ENCODE measurements at places on chromosomes 12 and 14. TPM values are rescaled to one million over a fixed set of nuclear protein-coding genes. Genes with fewer than 3 reads are reported as not detected.

DNA sequence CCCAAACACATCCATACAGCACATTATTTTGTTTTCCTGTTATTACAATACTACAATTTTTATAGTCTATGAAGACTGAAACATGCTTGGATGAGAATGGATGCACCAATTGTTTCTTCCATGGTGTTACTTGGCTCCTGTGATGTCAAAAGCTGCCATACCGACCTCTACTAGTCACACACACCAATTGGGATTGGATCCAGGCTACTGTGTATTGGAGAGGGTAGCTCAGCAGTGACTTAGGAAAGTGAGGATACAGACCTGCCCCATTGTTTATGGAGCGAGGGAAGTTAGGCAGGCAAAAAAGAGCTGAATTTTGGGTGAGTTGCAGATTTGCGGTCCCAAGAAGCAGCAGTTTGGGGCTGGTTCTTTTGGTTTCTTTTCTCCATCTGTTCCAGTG, 30.8 kb upstream of the AKAP6 start:
- H3K27me3 ChIP-seq, result peaks cover 6% of the 10 kb centered on the region
- no peak overlapping the region for H3K4me3 ChIP-seq
- no peak overlapping the region for H3K27ac ChIP-seq
- H3K36me3 ChIP-seq, result no peaks in the 10 kb centered on the region
- no peaks in the 10 kb centered on the region for H3K4me1 ChIP-seq

DNA sequence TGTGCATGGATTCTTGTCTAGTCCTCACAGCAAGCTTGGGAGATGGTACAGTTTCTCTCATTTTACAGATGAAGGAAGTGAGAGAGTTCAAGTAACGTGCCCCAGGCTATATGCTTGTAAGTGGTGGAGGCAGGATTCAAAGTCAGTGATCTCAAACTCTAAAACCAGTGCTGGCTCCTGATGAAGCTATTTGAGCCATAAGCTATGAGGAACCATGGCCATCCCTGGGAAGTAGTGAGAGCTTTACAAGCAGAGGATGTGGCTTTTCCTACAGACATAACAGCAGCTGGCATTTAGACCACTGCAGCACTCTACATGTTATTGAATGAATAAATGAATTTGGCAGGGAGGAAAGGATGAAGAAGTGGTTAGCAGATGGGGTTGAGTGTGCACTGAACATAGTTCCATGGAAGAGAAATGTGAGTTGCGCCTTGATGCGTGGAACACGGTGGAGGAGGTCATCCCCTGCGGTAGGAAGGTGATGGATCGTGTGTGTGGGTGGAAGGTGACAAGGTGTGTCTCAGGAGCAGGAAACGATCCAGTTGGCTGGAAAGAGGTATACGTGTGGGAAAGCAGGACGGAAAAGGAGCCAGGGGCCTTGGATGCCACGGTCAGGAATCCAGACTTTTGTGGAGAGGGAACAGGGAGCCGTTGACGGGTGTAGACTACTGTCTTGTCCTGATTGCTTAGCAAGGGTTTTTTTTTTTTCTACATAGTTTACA, 65.2 kb downstream of the RFX4 start:
- H3K4me3 ChIP-seq, result no peak overlapping the region
- no peaks in the 10 kb centered on the region for H3K36me3 ChIP-seq
- H3K27ac ChIP-seq, result no peak overlapping the region

DNA sequence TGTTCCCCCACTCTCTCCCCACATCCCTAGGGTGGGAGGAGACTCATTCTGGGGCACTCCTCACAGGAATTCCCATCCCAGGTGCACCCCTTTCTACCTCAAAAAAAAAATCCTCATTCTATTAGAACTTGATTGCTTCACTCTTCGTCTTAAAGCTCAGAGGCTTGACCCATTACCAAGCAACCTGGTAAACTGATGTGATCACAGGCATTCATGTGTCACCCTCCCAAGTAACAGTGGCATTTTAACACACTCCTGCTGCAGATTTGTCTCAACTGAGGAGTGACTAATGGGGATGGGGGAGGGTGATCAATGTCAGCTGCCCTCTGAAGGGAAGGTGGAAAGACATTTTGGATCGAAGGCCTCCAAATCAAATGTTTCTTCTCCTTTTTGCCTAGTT, 78.1 kb upstream of the PTHLH start:
- H3K27ac ChIP-seq, result no peak overlapping the region
- no peaks in the 10 kb centered on the region for H3K27me3 ChIP-seq
- H3K36me3 ChIP-seq, result peaks cover 7% of the 10 kb centered on the region

DNA sequence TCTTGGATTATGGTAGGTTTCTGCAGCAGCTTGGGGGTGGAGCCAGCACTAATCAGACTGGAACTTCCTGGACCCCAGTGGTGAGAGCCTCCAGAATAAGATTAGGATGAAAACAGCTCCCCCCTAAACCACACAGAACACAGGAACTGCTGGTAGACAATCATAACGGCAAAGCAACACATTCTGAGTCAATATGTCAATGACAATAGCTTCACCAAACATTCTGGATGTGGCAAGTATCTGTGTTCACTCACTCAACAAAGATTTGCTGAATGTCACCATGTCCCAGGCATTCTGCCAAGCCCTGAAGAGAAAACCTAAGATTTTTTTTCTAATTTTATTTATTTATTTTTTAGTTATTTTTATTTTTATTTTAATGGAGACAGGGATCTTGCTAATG, 65.2 kb downstream of the LRRC74A start:
- no peak overlapping the region for H3K27ac ChIP-seq
- no peak overlapping the region for H3K4me3 ChIP-seq
- DNase-seq, result no peak
- H3K27me3 ChIP-seq, result no peaks in the 10 kb centered on the region
- peaks cover 5% of the 10 kb centered on the region for H3K36me3 ChIP-seq
- H3K4me1 ChIP-seq, result peaks cover 13% of the 10 kb centered on the region

- H3K36me3 ChIP-seq, result peaks cover 23% of the 10 kb centered on the region
- peaks cover 19% of the 10 kb centered on the region for H3K4me1 ChIP-seq
- no peaks in the 10 kb centered on the region for H3K27me3 ChIP-seq
- H3K27ac ChIP-seq, result no peak overlapping the region
- no peak overlapping the region for H3K4me3 ChIP-seq
Observed at GRCh38 chr12:52080403-52081251, 1.1 kb downstream of the SMIM41 start.

DNA sequence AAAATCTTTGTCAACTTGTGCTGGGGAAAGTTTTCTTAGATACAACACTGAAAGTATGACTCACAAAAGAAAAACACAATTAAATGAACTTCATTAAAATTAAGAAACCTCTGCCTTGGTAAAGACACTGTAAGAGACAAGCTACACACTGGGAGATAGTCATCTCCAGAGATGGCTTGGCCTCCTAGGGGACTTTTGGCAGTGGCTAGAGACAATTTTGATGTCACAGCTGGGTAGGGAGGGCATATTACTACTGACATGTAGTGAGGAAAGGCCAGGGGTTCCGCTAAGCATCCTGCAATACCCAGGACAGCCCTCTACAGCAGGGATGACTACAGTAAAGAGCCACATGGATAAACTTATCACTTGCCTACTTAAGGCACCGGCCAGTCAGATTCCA, 8.7 kb upstream of the RNASE4 start:
- no peak overlapping the region for H3K27ac ChIP-seq
- H3K4me3 ChIP-seq, result no peak overlapping the region
- H3K27me3 ChIP-seq, result no peaks in the 10 kb centered on the region
- no peak for DNase-seq

- H3K27me3 ChIP-seq, result peaks cover 8% of the 10 kb centered on the region
- H3K27ac ChIP-seq, result no peak overlapping the region
- no peak for DNase-seq
Observed at GRCh38 chr12:130111965-130112496, 50.2 kb upstream of the FZD10 start.

- no peak overlapping the region for H3K27ac ChIP-seq
- H3K36me3 ChIP-seq, result no peaks in the 10 kb centered on the region
- H3K4me1 ChIP-seq, result peaks cover 25% of the 10 kb centered on the region
- no peak overlapping the region for H3K4me3 ChIP-seq
- H3K27me3 ChIP-seq, result no peaks in the 10 kb centered on the region
Observed at GRCh38 chr14:72451054-72451972, 442.6 kb downstream of the DPF3 start.

DNA sequence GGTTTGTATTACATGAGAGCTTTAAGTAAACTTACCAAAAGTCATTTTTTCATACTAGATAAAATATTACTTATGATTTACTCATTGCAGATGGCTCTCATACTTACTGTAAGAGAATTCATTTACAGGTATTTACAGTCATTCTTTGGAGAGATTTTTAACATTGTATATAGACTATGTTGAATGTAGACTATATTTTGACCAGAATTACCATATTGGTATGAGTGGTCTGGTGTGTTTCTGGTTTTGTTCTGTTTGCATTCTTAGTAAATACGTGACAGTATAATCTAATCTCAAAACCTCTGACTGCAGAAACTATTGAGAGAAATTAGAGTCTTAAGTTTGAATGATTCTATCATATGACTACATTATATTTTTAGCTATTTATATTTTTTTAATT, 91.1 kb downstream of the USP15 start:
- no peak for DNase-seq
- no peaks in the 10 kb centered on the region for H3K27me3 ChIP-seq
- no peak overlapping the region for H3K27ac ChIP-seq

DNA sequence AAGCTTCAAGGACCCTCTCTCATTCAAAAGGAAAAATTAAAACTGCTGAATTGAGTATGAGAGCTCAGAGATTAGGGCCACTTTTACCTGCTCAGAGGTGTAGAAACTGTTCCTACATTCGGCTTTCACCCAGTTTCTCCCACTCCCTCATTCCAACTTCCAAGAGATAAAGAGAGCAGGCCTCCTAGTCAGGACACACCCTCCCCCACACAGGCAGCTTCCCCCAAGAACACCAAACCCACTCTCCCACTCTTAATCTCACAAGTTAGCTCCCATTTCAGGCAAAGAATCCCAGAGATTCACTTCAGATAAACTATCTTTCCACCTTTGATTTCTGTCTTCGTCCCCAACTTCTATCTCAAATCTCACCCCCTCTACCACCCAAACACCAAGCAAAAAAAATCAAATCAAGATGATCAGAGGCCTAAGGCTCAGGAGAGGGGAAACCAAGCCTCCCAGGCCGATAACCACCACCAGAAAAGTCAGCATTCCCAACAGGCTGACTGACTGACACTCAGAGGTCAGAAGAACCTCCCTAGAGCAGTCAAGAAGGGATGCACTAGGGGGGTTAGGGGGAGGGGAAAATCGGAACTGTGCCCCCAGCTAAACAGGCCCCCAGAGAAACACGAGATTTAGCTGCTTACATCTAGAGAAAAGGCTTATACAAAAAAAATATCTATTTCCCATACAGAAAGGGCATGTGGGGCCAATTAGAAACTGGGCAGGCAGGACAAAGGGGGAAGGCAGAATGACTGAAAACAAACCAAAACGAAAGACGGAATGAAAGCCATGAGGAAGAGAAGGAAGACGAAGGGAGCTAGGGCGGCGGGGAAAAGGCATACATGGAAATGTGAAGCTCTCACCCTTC, 13.2 kb upstream of the CDH24 start:
- peaks cover 70% of the 10 kb centered on the region for H3K36me3 ChIP-seq
- no peak for DNase-seq
- peak overlapping the region; percentile 95 for H3K4me3 ChIP-seq
- no peaks in the 10 kb centered on the region for H3K27me3 ChIP-seq

DNA sequence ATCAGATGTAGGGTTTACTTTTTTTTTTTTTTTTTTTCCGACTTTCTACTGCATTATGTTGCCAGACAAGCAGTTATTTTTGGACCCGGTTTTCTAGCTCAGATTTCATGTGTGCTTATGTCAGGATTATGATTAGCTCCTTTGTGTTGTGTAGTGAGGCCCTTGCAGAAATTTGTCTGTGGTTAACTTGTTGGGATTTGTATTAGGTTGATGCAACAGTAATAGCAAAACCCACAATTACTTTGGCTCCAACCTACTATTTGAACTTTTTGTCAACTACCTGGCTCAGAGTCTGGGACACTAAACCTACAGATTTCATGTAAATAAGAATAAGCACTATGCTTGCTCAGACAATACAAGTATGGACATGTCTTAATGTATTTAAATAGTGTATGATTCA, 44.1 kb upstream of the KCNJ8 start:
- H3K36me3 ChIP-seq, result no peaks in the 10 kb centered on the region
- no peak overlapping the region for H3K27ac ChIP-seq
- no peak for DNase-seq
- no peak overlapping the region for H3K4me3 ChIP-seq
- H3K4me1 ChIP-seq, result no peaks in the 10 kb centered on the region

DNA sequence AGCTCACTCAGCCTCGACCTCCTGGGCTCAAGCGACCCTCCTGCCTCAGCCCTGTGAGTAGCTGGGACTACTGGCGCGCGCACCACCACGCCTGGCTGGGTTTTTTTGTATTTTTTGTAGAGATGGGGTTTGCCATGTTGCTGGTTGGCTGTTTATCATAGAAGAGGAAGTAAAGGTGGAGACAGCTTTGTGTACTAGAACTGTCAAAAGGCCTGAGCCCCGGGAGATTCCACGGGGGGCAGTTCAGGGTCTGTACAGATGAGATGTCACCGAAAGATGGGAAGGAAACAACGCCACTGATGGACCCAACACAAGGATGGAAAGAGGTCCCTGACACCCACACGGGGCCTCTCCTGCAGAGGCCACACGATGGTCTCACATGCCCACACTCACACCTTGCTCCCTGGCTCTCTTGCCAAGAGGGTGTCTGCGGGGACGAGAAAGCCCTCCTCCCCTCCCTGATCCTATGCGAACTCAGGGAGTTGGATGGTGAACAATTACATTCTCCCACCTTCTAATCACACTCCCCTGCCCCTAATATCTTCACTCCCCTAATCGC, 66.6 kb downstream of the KDM2B start:
- H3K27ac ChIP-seq, result peak overlapping the region; percentile 75
- H3K4me1 ChIP-seq, result peaks cover 17% of the 10 kb centered on the region
- H3K36me3 ChIP-seq, result peaks cover 54% of the 10 kb centered on the region
- DNase-seq, result no peak

DNA sequence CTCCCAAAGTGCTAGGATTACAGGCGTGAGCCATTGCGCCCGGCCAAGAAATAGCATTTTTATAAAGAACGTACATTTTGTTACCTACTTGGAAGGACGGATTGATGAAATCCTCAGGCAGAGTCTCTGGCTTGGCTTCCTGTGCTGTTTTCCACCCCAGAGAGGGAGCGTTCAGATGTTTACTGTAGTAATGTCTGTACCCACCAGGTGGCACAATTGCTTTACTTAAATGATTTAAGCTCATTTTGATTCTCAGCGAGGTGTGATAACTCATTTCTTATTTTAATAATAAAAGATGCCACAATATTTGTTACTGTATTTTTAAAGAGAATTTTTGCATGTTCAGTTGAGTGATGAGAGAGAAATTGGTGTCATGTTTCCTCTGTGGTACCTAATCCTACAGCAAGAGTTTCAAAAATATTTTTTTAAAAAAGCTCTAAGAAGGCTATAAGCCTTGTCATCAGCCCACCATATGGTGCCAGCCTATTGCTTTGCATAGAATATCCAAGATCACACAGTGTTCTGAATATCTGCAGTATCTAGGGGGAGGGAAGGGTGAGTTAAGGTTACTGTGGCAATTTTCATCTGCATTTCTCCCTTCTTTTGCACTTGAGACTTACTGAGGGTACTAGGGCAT, 82.6 kb upstream of the TRAF3 start:
- peak; percentile 62 for DNase-seq
- H3K4me3 ChIP-seq, result no peak overlapping the region
- no peaks in the 10 kb centered on the region for H3K36me3 ChIP-seq
- H3K27me3 ChIP-seq, result no peaks in the 10 kb centered on the region
- peaks cover 41% of the 10 kb centered on the region for H3K4me1 ChIP-seq

GABARAPL1 gene
- total RNA-seq, result 85.2 TPM

MYF5 gene
- total RNA-seq, result not detected

HOXC12 gene
- total RNA-seq, result not detected

PMEL gene
- total RNA-seq, result 72.2 TPM

Measured in WTC11 (cell line).